Kasumi-1 (cell line): ENCODE measurements at places on chromosomes 12 and 14.

DNA sequence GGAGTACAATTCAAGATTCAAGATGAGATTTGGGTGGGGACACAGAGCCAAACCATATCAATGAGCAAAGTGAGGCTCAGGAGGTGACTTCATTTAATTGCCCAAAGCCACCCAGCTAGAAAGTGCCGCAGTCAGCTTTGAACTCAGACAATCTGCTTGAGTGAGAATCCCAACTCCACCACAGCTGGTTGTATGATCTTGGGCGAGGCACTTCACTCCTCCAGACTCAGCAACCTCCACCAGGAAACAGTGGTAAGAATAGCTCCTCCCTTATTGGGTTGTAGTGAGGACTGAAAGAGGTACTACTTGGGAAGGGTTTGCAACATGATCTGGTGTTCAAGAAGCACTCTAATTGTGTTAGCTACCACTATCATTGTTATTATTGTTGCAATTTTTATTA lies 129.2 kb upstream of the RFLNA start:
- DNase-seq, result peak; percentile 11

- DNase-seq, result no peak
Observed at GRCh38 chr14:36935976-36936678, 236.3 kb downstream of the SLC25A21 start.

- DNase-seq, result no peak
Observed at GRCh38 chr12:108811411-108812180, 45.8 kb downstream of the SSH1 start.

- peak; percentile 33 for DNase-seq
Observed at GRCh38 chr12:108611884-108612415, 14.1 kb upstream of the TMEM119 start.

DNA sequence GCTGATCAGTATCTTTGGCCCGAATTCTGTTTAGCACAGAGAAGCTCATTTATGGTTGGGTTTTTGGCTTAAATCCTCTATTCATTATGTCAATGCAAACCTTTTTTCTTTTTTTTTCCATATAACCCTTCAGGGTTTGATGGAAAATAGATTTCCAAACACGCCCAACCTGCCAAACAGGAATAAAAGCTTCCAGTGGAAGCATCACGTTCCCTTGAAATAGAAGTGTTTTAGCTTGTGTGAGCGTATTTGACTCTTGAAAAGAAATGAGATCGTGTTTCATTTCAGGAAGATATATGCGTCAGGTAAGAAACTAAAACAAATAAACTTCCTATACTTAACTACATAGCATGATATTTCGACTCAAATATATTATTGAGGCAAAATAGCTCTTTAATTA lies at the start of gene PIK3C2G:
TSS of gene PIK3C2G (plus strand) at position 246 of the 400 bp plus-strand sequence. CDS start 20,564 bp downstream, outside the sequence.
- DNase-seq, result no peak

DNA sequence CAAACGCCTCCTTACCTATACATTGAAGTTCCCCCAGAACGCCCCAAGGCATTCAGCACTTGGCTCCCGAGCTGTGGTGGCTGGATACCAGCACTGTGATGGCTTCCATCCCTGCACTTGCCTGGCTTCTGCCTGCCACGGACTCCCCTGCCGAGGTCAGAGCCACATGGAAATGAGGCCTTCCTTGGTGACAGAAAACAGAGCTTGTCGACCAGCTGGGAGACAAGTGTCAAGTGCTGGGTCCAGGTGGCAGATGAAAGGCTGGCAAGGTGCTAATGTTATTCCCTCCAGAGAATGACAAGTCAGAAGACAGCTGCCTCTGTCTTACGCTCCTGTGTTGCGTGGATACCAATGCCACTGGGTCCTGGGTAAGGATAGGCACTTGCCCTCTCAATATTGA lies 26.2 kb upstream of the GNG2 start:
- DNase-seq, result no peak

GRCh38 chr12:72273851-72274351 lies 1.7 kb downstream of the TRHDE start:
- no peak for DNase-seq

GRCh38 chr14:52950410-52950897 lies 396 bp downstream of the FERMT2 start:
- DNase-seq, result no peak

DNA sequence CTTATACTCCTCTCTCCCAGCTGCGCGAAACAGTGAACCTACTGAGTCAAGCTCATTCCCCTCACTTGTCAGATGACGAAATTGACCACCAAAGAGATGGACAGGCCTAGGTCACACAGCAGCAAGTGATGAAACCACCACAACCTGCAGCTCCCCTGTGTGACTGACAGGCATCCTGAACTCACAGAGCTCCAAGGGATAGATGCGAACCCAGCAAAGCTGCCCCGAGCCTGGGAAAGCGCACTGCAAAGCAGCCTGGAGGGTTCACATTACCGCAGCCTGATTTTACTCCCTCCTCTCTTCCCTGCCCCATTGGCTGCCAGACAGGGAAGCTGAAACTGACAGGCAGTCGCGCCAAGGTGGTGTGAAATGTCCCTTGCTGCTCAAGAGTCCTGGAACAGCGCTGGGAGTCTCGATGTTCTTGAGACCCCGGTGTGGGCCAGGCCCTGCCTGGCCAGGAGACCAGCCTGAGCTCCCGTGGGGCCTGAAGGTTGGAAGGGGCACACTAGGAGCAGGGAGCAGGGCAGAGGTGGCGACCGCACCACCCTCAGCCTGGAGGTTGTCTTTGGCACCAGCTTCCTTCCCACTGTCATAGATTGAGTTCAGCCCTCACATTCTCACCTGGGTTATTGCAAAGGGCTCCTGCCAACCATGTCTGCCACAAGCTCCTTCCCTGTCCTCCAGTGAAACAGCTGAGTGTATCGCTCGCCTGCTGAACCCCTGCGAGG lies 36.3 kb downstream of the SNRNP35 start:
- no peak for DNase-seq

- DNase-seq, result no peak
Observed at GRCh38 chr12:96247563-96247962, 53.4 kb downstream of the ELK3 start.

GRCh38 chr12:45294906-45295305 lies 79.0 kb downstream of the ANO6 start:
- DNase-seq, result no peak

GRCh38 chr12:43345023-43345422 lies 207.0 kb downstream of the ADAMTS20 start:
- no peak for DNase-seq

GRCh38 chr14:60485057-60485597 lies 736 bp downstream of the C14orf39 start:
- no peak for DNase-seq

DNA sequence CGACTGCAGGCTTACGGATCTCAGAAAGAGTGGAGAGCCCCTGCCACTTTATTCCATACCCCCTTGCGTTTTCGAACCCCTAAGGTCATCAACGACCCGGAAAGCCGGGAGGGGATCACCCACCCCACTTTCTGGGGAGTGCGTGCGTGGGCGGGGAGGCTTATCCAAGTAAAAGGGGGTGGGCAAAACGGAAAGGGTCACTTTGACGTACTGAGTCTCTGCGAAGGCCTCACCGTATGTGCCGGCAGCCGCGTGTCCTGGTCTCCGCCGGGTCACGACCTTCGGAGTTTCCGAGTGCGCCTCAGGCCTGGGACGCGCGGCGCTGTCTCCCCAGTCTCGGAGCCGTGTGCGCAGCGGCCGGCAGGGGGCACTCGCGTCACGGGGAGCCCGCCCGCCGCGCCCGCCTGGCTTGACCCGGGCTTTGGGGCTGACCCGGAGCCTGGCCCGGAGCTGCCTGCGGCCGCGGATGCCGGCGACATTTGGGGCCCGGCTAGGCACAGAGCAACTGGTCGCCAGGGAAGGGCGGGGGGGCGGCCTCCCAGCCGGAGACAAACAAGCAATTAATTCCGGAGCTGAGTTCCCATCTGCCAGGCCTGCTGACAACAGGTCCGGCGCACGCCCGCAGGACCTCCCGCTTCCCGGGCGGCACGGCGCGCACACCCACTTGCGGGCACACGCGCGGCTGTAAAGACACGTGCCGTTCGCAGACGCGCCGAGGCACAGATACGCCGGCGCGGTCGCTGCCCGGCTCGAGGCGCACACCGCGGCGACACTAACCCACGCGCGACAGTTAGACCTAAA lies 890 bp upstream of the KIF26A start:
- peak; percentile 12 for DNase-seq

DNA sequence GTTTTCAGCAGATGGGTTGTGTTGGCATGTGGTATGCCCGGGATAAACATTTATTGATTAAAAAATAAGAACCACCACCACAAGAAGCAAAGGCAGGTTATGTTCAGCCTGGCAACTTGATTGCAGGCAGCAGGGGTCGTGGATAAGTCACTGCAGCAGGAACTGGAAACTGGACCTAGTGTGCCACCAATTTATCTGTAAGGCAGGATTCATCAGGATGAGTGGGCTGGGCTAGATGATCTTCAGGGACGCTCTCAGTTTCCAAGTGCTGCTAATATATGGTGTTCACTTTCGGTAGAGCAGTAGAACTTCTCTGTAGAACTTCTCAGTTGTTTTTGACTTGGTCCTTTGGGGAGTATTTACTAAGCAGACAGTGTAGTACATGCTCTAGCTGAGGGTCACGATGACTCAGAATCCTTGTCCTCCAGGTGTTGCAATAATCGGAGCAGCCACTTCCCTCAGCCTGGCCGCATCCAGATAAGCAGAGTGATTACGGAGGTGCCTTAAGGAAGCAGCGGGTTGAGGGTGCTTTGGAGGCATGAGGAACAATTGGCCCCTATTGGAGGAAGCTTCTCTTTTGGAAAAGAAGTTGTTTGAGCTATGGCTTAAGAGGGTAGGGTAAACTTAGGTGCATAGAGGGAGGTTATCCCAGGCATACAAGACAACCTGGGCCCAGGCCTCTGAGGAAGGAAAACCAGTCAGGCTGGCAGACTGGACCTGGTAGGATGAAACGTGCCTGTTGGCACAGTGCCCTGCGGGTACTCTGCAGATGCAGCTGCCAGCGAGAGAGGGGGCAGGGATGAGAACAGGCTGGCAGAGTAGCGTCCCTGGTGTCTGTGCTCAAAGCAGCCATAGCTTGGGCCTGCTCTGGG lies 104.0 kb downstream of the GPR135 start:
- peak; percentile 83 for DNase-seq

- DNase-seq, result no peak
Observed at GRCh38 chr12:54285150-54286041, 4.9 kb downstream of the HNRNPA1 start.

DNA sequence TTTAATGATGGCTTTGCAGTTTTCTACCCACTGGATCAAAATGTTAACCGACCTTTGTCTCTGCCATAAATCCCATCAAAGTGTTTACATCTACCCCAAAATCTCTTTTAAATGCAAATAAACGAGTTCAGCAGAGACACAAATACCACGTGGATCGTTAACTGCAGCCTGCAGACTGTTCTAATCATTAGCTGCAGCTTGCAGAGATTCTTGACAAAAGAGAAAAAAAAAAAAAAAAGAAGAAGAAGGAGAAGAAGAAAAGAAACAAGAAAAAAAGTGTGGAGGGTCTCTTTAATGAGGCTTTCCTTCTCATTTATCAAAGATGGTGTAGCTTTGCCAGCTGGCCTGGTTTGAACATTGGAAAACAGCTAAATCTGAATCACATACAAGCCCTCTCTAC lies 275.7 kb downstream of the NEDD1 start:
- DNase-seq, result no peak
